Uterus (tissue), 4 donors: ENCODE measurements at places on chromosomes 16 and 17. TPM values are rescaled to one million over a fixed set of nuclear protein-coding genes. Genes with fewer than 3 reads are reported as not detected.
A peak's percentile ranks its signal among the peaks of the same experiment; 100 is the strongest.

- DNase-seq = peak; percentile 10
Measured at GRCh38 chr17:17353625-17354484, 50.7 kb downstream of the NT5M start.

GRCh38 chr16:73023320-73023719 is 24.6 kb downstream of the ZFHX3 start:
- no peak for DNase-seq

DNA sequence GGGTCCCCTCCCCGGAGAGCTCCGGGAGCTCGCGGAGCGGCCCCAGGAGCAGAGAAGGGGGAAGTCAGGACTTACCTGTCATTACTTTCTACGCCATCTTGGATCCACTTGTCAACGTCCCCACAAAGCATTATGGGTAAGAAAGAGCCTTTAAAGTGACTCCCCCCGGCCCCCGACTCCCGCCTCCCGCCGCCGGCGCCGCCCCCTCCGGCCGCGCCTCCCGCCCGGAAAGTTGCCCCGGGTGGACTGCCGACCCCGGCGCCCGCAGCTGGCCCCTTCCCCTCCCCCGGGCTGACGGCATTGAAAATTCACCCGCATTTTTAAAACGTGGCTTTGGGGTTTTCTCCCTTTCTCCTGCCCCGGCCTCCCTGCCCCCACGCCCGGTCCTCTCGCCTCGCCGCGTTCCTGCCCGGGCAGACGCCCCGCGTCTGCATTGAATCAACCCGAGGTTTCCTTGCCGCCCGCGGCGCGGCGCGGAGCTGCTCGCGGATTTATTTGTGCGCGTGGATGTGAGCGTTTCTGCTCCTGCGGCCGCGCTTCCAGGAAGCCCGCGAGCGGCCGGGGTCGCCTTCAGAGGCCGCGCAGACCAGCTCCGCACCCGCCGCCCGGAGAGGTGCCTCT is at the start of gene HELZ:
Gene HELZ (minus strand): TSS at position 124 of the 621 bp plus-strand sequence. CDS start 26,392 bp downstream, outside the sequence.
- peak; percentile 62 for DNase-seq

GRCh38 chr16:84266451-84266850 is 26.6 kb upstream of the KCNG4 start:
- DNase-seq = no peak

GRCh38 chr16:13099822-13100221 is 198.4 kb downstream of the SHISA9 start:
- DNase-seq = no peak

DNA sequence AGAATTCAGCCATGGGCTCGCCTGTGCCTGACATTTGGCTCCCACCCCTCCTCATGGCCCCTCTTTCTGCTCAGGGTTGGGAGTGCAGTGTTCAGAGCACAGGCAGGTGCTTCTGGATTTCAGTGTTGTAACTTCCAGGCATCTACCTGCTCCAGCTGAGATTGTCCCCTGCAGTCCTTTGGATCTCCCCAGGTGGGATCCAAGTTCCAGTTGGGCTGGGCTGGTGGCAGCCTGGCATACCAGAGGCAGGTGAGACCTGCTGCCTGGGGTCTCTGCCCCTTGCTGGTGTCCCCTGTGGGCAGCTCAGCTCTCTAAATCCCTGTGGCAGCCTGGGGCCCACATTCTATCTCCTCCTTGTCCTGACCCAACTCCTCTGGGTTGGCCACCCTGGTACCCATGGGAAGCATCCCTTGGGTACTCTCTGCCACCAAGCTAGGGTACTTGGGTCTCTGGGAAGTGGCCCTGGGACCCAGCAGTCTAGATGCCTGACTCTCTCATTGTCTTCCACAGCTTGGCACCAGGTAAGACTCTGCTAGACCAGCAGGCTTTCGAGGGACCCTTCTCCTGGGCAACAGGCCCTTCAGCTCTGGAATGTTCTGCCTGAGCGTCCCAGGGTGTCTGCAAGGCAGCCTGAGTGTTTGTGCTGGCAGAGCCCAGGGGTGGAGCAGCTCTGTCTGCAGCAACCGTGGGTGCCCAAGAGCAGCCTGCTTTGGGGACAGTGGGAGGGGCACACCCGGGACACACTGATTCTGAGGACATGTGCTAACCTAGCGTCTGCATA is 42.5 kb downstream of the DNAH17 start:
- DNase-seq = no peak

DNA sequence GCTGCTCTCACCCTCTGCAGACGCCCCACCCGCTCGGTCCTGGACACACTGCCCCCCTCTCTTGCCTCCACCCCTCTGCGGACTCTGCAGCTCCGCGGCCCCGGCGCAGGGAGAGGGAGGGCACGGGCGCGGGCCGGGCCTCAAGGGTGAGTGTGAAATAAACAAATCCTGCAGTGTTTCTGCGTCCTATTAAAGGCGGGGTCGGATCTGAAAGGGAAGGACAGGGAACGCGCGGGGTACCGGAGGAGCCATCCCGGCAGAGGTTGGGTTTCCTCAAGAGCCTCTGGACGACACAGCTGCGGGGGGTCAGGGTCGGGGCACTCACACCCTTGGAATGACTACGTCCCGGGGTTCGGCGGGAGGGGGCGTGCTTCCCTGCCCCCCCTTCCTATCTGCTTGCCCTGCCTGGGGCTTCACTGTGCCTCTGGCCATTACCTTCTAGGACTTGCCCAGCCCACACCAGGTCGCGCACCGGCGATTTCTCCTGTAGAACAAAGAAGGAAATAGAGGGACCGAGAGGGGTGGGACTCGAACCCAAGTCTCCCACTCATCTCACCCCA is 466 bp upstream of the HSF4 start:
- no peak for DNase-seq

GRCh38 chr17:70332356-70333210 is 163.3 kb downstream of the KCNJ2 start:
- no peak for DNase-seq

GRCh38 chr16:83899272-83899897 is 470 bp downstream of the MLYCD start:
- DNase-seq = peak; percentile 27

- DNase-seq = no peak
Measured at GRCh38 chr16:46743232-46743719, 4.9 kb downstream of the MYLK3 start.

- DNase-seq = no peak
Measured at GRCh38 chr17:49928837-49929475, 40.0 kb upstream of the DLX4 start.

TRPV3 gene
- total RNA-seq = not detected

ZNF830 gene
- 1.5 TPM for total RNA-seq

WFDC1 gene
- 0.77 TPM for total RNA-seq

EXOC7 gene
- 110 TPM for total RNA-seq

NT5C gene
- total RNA-seq = 60.0 TPM

IL21R gene
- total RNA-seq = 0.46 TPM
